ENCODE measurements at places on chromosomes 6 and 20.

- DNase-seq = no peak
Measured at GRCh38 chr20:33857722-33858563, 46.8 kb downstream of the CHMP4B start.

DNA sequence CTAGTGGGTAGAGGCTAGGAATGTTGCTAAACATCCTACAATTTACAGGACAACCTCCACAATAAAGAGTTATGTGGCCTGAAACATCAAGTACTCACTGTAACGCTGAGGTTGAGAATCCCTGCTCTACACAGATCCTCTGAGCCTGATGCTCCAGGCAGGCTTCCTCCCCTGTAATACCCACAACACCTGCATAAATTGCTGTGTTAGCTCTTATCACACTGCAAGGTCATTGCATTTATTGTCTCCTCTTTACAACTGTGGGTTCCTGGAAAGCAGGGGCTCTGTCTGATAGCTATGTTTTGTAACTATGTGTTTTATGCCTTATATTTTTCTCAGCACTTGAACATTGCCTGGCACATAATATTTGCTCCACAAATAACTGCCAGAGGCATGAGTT, 11.6 kb downstream of the RPP21 start:
- DNase-seq = no peak

- DNase-seq = no peak
Measured at GRCh38 chr6:26195376-26195923, 108.2 kb downstream of the HFE start.

GRCh38 chr6:126722411-126722810, 382.5 kb downstream of the CENPW start:
- DNase-seq = no peak

GRCh38 chr6:123640567-123641187, 3.9 kb upstream of the TRDN start:
- DNase-seq = no peak

DNA sequence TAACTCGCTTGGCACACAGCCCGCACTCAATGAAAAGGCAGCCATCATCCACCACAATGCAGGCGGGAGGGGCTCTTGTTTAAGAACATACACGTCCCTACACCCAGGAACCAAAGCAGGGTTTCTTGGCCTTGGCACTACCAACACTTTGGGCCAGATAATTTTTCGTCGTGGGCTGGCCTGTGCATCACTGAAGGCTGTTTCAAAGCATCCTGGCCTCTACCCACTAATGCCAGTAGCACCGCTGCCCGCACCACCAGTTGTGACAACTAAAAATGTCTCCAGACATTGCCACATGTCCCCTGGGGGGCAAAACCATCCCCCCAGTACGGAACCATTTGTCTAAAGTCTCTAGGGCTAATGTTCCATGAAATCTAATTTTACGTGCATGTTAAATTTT, 13.0 kb downstream of the UQCC2 start:
- no peak for DNase-seq

GRCh38 chr20:38075161-38075998, 41.8 kb downstream of the RPRD1B start:
- DNase-seq = no peak

GRCh38 chr6:47126647-47127391, 84.7 kb upstream of the ADGRF1 start:
- no peak for DNase-seq

- DNase-seq = no peak
Measured at GRCh38 chr20:53752971-53753879, 159.6 kb upstream of the ZNF217 start.

- no peak for DNase-seq
Measured at GRCh38 chr6:25921525-25922203, 8.8 kb downstream of the SLC17A2 start.

- no peak for DNase-seq
Measured at GRCh38 chr20:61569825-61570224, 317.8 kb downstream of the CDH4 start.

DNA sequence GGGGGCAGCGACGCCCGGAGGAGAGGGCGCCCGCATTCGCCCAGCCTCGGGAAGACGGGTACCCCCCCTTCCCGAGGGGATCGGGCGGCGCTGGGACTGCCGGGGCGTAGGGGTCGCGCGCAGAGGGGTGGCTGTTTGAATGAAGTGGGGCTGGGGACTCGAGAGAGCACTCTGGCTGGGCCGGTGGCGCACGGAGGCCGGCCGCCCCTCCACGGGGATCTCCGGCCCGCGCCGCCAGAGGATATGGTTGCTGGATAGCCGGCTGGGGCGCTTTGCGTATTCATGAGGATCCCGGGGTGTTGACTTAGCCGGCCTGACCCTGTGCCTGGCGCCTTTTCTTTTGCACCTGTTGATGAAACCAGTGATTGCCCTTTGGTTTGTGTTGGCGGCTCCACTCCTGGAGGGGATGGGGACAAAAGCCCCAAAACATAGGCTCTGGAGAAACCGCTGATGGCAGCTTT, 469 bp downstream of the SYNJ2 start:
- no peak for DNase-seq

DNA sequence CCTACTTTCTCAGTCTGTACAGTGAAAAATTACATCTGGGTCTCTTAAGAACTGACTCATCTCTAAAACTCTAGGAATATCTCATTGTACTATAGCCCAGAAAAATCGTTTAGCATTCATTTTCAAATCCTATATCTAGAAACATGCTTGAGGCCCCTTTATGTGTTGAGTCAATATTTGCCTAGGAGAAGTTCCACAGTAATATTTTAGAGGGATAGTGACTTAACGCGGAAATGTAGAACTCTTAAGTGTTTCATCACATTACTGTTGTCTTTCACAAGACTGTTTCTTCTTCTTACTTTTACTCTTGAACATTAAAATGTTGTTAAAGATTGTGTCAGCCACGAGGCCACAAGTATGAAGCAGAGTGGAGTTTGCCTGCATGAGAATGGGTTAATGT, 23.0 kb upstream of the MYLIP start:
- no peak for DNase-seq

GRCh38 chr20:61699495-61700374, 365.9 kb downstream of the TAF4 start:
- no peak for DNase-seq

- DNase-seq = no peak
Measured at GRCh38 chr6:166343150-166343487, 774 bp upstream of the SFT2D1 start.

GRCh38 chr6:34155471-34156300, 9.8 kb upstream of the GRM4 start:
- no peak for DNase-seq
